ENCODE measurements at places on chromosomes 7 and 10.

DNA sequence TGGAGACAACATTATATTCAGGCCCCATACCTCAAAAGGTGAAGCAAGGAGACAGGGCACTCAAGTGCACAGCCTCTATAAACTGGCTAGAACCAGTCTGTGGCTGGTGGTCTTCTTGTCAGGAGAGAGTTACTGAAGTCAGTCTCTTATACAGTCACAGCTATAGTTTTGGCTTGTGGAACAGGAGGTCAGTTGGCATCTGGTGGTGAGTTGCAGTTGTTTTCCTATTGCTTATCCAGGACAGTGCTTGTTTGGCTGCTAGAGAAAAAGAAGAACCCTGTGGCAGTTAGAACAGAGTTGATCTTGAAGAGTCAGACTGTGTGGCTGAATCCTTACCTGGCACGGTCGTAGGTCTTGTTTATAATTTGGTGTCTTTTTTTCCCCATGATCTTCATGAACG, 17.3 kb downstream of the CCM2 start:
- no peak for DNase-seq

DNA sequence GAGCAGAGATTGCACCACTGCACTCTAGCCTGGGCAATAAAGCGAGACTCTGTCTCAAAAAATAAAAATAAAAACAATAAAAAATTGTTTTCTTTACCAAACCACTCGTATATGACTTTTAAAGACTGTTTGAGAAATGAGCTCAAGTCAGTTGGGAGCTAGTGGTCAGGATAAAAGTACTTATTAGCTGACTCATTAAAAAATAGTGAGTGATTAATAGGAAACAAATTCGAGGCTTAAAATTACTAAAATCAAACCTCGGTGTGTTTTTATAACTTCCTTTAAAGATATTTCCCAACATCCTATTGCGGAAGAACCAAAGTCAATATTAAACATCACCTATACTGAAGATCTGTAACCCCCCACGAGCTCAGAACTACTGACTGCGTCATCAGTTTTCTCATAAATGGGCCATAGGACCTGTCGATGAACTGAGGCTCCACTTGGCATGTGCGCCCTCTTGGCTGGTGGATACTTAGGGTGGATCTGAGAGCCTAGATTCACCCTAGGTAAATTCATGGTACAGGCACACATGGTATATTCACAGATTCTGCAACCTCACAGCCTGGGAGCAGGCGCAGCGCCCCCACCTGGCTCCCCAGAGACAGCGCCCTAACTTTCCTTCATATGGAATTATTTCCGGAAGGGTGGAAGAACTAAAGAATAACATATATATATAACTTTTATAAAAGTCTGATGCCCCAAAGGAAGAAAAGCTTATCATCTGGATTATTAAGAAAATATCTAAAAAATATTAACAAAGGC, 9.2 kb downstream of the MKI67 start:
- DNase-seq: no peak

GRCh38 chr10:3766046-3766756, 18.8 kb downstream of the KLF6 start:
- DNase-seq: no peak

DNA sequence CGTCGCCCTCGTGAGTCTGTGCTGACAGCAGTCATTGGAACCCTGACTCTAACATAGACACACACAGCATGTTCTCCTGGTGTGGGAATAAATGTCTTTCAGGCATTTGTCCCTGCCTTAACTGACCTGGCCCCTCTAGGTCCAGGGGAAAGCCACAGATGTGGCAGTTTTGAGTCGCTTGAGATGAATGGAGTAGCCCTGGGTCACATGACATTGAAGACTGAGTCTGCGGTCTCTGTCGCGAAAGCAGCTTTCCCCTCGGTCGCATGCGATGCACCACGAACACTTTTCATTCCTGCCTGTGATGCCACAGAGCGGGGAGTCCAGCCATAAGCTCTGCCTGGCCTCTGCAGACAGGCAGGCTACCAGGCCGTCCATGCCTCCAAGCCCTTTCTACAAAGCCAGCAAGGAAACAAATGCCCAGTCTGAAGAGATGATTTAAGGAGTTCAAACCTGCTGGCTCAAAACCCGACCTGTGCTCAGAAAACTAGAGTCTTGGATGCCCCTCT, 172.3 kb downstream of the WDR37 start:
- no peak for DNase-seq

GRCh38 chr7:118839515-118839914, 615.0 kb downstream of the ANKRD7 start:
- DNase-seq: no peak

All from activated naive CD8-positive, alpha-beta T cell treated with anti-CD3 and anti-CD28 coated beads, Interleukin-2, amount 50 U/mL, for 16 hours (primary cell).